Activated CD4-positive, CD25-positive, alpha-beta regulatory T cell treated with anti-CD3 and anti-CD28 coated beads, Interleukin-2, amount 50 U/mL, for 24 hours (primary cell): ENCODE measurements at places on chromosomes 5 and 9.

DNA sequence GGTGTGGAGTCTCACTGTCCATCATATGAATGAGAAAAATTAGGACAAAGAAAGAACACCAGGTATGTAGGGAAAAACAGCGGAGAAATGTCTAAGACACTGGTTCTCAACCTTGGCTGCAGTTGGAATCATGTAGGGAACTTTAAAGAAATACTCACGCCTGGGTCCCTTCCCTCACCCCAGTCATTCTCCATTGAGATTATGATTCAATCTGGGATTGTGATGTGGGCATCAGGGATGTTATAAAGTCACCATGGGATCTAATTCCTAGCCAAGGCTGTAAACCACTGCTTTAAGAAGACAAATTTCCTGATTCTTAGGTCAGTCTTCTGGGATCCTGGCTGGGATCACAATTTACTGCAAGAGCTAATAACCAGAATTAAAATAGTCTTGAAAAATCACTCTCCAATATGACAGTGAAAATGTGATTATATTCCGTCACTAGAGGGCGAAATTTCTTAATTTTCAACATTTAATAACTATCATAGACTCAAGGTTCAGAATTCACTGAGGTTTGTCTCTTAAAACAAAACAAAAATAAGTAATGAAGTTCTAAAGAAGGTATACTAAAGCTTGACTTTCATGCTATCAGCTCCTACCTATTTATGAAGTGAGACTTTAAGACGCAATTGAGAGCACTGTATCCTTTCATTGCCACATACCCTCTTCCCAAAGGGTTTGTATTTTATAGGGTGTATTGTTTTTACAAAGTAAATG lies 60.5 kb downstream of the GLDC start:
- no peak for ATAC-seq

DNA sequence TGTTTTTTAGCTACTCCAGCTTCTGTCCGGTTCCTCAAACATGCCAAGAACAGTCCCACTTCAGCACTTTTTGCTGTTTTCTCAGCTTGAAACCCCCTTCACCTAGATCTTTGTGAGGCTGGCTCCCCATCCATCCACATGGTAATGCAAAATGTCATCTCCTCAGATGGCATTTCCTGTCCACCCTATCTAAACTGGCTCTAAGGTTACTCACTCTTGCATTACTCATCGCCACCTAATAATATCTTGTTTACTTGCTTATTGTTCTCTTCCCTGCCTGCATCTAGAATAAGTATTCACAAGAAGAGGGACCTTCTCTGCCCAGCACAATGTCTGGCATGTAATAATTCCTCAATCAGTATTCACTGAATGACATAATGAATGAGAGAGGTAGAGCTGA lies 220.1 kb downstream of the FAM114A2 start:
- no peak for ATAC-seq

DNA sequence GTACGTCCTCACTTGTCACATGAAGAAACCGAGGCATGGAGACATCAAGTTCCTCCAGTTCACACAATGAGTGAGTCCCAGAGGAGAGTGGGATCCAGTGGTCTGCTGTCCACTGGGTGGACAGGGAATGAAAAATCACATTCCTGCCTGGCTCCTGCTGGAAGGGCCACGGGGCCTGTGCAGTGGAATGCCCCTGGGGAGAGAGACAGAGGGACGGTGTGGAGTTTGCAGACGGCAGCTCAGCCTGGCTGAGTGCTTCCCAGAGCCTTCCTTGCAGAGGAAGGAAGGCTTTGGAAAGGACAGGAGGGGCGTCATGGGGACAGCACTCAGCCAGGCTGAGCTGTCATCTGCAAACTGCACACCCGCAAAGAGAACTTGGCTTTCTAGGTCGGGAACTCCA lies 74.7 kb downstream of the COL27A1 start:
- ATAC-seq, result no peak

GRCh38 chr5:74889523-74890105 lies 23.4 kb upstream of the FAM169A start:
- ATAC-seq, result peak; percentile 36

- no peak for ATAC-seq
Measured at GRCh38 chr9:121179930-121180681, 21.6 kb downstream of the RAB14 start.

- ATAC-seq, result no peak
Measured at GRCh38 chr5:140402258-140403074, 833 bp downstream of the ANKHD1 start.

DNA sequence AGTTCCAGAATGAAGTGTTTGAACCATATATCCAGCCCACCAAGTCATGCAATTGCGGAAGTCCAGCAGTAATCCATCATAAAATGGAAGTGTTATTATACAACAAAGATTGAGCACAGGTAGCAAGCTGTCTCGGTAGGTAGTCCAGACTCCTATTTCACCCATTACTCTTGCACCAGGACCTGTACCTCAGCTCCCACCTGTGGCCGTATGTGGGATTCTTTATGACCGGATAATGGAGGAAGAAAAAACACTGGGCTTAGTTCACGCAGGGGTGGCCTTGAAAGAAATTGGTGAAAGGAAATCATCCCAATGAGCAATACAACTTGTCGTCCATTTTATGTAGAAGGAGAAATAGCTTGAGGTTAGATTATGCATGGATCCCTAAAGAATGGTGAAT lies 216.3 kb downstream of the ESM1 start:
- ATAC-seq, result no peak

DNA sequence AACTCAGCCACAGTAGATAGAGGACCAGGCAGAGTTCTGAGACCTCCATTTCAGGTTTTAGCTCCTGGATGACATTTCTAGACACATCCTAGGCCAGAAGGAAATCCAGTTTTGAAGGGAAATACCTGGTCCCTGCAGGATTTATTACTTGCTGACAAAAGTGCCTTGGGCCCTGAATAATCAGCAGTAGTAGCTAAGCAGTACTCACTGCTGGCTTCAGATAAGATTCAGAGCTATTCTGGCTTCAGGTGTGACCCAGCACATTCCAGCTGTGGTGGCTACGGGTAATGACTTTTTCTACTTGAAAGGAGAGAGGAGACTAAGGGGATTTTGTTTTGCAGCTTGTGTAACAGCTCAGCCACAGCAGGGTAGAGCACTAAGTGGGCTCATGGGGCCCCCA lies 34.0 kb downstream of the NDUFAF2 start:
- ATAC-seq, result no peak

DNA sequence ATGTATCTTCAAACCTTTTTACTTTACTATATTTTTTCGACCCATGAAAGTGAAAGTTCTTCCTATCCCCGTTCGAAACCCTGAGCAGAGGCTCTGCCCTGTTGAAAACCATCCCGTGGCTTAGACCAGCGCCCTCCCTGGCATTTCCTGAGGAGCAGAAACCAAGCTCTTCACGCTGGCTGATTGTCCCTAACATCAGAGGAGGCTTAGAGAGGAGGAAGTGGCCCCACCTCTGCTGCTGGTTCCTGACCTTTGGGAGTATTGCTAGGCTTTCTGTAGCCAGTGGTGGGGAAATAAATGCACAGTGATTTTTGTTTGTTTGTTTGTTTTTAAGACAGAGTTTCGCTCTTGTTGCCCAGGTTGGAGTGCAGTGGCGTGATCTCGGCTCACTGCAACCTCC lies 4.2 kb upstream of the PTGES start:
- ATAC-seq, result no peak

DNA sequence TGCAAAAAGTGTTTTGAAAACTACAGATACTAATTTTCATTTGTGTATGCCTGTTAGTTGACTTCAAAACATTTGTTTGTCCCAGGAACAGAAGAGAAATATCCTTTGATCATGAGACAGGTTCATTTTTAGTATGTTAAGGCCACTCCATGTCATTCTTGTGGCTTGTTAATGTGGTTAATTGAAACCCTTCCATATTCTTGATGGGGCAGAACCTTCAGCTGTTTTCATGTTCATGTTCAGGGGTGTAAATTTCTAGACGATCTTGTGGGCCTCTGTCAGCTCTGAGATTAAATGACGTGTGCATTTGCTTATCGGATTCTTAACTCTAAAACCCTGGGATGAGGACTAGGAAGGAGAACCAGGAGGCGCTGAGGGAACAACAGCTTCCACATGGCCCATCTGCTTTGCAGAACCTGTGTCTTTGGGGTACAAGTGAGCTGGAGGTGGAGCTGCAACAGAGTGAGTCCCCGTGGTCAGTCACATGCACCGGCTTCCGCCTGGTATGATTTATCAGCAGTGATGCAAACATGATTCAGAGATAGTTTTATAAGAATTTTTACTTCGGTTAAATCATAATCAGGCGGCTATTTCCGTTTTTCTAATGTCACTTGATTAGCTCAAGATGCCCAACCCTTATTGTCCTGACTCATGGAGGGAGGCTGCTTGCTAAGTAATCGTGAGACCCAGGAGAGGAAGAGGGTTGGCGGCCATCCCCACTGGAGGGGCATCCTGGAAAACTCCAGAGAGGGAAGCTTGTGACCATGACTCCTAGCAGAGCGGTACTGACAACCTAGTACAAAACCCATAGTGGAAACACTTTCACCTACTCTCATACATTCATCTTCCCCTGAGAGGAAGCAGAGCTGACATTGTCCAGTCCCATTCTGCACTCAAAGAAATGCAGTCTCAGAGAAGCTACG lies 138.4 kb downstream of the C9orf152 start:
- ATAC-seq, result peak; percentile 41
